ENCODE measurements at places on chromosomes 4 and X. TPM values are rescaled to one million over a fixed set of nuclear protein-coding genes. Genes with fewer than 3 reads are reported as not detected.

Gene SHROOM2
- total RNA-seq, result 4.4 TPM

Gene SYN1
- not detected for total RNA-seq

Gene ADGRL3
- total RNA-seq, result 1.0 TPM

Gene TRPC3
- not detected for total RNA-seq

Gene C4orf36
- total RNA-seq, result 1.2 TPM
